ENCODE measurements at places on chromosomes 5 and 9.

GRCh38 chr9:135076143-135076875 lies 11.2 kb upstream of the OLFM1 start:
- no peak for DNase-seq

DNA sequence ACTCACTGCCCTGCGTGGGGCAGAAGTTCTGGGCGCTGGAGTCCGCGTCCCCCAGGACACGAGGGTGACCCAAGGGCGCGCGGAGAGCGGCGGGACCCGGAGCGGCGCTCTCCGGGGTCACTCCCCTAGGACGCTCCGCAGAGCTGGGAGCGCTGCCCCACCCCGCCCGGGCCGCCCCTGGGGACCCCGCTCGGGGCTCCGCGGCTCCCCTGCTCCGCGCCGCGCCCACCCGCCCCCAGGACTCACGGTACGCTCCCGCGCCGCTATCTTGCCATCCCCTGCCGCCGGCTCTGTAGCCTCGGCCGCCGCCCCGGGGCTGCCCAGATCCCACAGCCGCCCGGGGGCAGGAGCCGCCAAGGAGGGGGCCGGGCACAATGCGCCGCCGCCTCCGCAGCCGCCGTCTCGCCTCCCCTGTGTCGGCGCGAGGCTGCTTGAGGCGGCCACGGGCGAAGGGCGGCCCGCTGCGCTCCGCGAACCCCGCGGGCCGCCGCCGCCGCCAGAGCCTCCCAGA lies 303 bp downstream of the LIFR start:
- DNase-seq, result no peak

GRCh38 chr9:35659340-35659739 lies 1.2 kb downstream of the CCDC107 start:
- DNase-seq, result peak; percentile 38

DNA sequence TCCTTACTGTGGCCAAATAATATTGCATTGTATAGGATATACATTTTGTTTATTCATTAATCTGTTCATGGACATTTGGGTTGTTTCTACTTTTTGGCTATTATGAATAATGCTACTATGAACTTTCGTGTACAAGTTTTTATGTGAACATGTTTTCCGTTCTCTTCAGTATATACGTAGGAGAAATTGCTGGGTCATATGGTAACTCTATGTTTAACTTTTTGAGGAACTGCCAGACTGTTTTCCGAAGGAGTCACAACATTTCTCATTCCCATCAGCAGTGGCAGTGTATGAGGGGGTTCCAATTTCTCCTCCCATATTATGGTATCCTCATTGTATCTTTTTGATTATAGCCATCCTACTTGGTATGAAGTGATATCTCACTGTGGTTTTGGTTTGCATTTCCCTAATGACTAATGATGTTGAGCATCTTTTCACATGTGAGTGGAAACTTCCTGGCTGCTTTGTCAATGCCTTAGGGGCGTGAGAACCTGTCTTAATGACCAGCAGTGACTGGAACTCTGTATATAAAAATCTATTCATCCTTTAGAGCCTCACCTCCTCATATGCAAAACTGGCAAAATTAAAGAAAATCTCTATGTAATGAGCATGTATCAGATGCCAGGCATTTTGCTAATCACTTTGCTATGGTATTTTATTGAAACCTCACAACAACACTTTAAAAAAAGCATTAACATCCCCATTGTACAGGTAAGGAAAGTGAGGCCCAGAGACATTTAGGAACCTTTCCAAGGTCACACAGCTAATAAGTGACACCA lies 47.8 kb upstream of the TGFBR1 start:
- peak; percentile 63 for DNase-seq

- no peak for DNase-seq
Observed at GRCh38 chr5:66363097-66363496, 219.0 kb downstream of the SREK1 start.

DNA sequence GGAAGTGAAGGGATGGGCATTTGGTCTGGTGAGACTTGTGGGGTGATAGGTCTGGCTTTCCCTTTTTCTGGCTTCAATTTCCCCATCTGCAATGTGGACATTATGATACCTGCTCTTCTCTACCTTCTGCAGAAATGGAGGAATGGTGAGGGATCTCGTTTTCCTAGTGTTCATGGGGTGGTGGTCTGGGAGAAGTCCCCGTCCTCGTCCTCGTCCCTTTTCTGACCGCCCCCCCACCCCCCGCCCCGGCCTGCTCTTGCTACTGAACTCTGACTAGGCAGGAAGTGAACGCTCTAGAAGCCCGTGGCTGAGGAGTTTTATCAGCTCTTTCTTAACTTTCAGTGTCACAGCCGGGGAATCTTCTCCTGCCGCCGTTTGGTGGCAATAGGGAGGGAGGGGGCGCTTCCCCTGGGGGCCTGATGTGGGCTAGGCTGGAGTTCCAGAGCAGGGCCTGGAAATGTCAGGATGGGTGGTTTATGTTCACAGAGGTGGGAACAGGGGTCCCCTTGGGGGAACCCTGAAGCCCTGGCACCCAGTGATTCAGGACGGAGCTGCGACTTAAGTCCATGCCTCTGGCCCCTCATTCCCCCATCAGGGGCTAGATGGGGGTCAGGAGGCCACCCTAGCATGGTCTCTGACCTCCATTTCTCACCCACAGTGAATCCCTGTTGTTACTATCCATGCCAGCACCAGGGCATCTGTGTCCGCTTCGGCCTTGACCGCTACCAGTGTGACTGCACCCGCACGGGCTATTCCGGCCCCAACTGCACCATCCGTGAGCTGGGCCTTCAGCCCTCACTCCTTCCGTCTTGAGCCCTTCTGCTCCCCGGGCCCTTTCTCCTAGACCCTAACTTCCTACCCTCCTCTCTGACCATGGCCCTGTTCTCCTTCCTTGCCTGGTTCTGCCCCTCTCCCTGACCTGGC lies 6.7 kb downstream of the PTGS1 start:
- no peak for DNase-seq

GRCh38 chr5:179558932-179559283 lies 8.6 kb downstream of the RUFY1 start:
- DNase-seq, result peak; percentile 30

DNA sequence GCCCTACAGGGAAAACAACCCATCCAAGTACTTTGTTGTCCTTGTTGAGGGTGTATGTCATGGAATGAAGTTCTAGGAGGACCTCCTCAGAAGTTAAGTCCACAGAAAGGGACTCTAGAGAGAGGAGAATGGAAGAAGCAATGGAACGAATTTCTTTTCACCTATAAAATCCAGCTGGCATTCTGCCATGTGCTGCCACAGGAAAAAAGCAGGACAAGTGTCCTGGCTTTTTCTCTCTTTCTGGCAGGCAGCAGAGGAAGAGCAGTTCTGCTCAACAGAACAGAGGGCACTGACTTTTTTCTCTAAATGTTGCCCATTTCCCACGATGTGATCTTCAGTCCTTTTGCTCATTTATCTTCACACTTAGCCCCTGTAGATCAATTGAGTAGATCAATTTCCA lies 240.8 kb downstream of the MCTP1 start:
- DNase-seq, result no peak

DNA sequence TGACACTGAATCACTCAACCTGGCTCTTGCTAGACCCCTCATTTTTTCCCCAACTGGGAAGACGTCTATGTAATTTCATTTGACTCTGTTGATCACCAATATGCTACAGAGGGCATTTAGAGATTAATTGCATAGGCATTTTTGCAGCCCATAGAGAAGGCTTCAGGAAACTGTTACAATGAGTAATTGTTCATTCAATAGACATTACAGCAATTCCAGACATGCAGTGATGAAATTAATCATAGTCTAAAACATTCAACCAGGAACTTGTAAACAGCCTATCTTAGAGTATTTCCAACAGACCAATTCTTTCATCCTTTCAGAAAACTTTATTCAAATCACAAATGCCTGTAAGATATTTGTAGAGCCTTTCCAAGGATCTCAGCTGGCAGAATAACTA lies 122.3 kb downstream of the MARCHF11 start:
- DNase-seq, result peak; percentile 28

- no peak for DNase-seq
Observed at GRCh38 chr9:125561509-125562148, 145.4 kb downstream of the MAPKAP1 start.

GRCh38 chr5:73312872-73313510 lies 135.6 kb downstream of the FOXD1 start:
- no peak for DNase-seq

DNA sequence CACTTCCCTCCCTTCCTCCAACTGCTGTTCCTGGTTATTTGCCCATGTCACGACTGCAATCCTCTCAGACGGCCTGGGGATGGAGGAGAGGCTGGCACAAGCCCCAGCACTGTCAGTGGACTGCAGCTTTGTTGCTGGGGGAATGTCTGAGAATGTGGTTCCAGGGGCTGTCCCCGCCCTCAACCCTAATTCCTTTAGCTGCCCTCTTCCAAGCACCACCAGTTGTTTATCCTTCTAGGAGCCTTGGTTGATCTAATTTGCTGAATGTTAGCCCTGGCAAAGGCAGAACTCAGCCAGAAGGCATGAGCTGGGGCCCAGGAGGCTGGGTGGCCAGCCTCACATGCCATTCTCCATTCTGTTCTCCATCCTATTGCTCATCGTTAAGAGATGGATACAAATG lies 51.6 kb downstream of the ADAM19 start:
- peak; percentile 16 for DNase-seq

GRCh38 chr5:81232464-81233079 lies 550 bp upstream of the CKMT2 start:
- peak; percentile 74 for DNase-seq

- no peak for DNase-seq
Observed at GRCh38 chr5:14415024-14415697, 166.4 kb upstream of the OTULINL start.

- DNase-seq, result no peak
Observed at GRCh38 chr5:15571081-15571480, 71.1 kb downstream of the FBXL7 start.

GRCh38 chr9:9949368-9949767 lies 663.4 kb downstream of the PTPRD start:
- DNase-seq, result no peak

GRCh38 chr5:83815661-83816060 lies 95.0 kb upstream of the HAPLN1 start:
- no peak for DNase-seq

DNA sequence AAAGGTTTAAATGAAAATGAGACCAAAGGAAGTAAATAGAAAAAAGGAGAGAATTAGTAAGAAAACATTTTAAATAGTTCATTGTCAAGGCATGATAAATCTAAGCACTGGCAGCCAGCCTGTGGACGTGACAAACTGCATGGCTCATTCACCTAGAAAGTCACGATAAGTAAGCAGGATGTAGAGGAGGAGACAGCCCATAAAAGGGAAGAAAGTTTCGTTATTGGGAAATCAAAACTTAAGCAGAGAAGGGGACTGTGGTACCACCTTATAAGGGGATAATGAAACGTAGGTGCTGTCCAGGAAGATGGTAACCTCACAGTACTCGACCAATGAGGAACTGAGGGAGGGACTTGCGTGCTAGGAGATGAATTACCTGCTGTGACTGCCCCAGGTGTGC lies 494.5 kb upstream of the GRAMD2B start:
- DNase-seq, result no peak

DNA sequence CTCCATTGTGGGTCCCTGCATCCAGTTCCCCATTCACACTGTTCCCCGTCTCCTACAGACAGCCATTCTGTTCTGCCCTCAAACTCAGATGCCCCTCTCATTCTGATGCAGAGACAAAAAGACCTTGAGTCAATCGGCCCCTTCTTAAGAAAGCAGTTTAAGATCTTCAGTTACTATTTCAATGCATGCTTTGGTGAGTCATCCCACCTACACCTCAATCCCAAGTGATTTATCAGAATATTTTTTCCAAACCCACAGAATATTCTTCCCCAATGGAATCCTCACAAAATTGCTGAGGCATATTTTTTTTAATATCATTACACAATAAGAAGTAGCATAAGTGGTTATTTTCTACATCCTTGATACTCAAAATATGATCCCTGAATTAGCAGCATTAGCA lies 92.4 kb upstream of the SLC1A1 start:
- DNase-seq, result peak; percentile 21

GRCh38 chr9:127133739-127134167 lies 11.3 kb upstream of the ANGPTL2 start:
- DNase-seq, result peak; percentile 85

GRCh38 chr9:98442541-98442940 lies 187.1 kb upstream of the TBC1D2 start:
- DNase-seq, result no peak

GRCh38 chr5:32935283-32935682 lies 224.2 kb downstream of the NPR3 start:
- DNase-seq, result no peak

DNA sequence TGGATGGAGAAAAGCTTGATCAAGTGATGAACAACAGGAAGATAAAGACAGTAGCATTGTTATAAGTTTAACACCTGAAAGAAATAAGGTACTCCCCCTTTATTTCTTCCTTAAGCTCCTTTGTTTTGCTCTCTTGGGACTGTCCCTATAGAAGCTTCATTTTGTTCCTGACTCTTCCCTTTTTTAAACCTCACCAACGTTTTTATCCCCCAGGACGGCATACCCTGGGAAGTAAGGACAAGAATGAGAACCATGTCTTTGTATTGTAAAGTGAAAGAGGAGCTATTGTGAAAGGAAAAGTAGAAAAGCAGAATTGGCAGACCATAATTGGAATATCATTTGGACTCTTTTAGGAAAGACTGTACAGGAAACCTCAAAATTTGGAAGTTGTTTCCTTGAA lies 1368.6 kb upstream of the C9orf72 start:
- no peak for DNase-seq

- no peak for DNase-seq
Observed at GRCh38 chr5:149388498-149389190, 9.6 kb upstream of the IL17B start.

GRCh38 chr9:101242651-101243050 lies 142.2 kb downstream of the BAAT start:
- no peak for DNase-seq

- DNase-seq, result no peak
Observed at GRCh38 chr5:12901696-12902095, 997.5 kb upstream of the CTNND2 start.

DNA sequence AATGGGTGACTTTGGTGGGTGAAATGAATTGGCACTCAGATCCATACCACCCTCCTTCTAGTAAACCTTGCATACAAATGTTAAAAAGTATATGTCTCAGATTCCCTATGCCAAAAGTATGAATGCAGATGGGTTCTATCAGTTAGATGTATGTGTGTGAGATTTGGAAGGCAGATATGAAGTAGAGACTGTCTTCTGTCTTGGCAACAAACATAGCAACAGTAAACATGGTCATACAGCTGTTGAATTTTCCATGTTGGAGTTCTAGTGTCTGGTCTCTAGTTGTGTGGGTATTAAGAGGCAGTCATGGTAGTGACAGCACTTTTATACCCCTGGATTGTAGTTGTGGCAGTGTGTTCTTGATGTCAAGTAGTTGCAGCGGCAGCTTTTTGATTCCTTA lies 125.6 kb upstream of the PITX1 start:
- DNase-seq, result no peak

- DNase-seq, result no peak
Observed at GRCh38 chr9:126506361-126507317, 107.1 kb upstream of the LMX1B start.

DNA sequence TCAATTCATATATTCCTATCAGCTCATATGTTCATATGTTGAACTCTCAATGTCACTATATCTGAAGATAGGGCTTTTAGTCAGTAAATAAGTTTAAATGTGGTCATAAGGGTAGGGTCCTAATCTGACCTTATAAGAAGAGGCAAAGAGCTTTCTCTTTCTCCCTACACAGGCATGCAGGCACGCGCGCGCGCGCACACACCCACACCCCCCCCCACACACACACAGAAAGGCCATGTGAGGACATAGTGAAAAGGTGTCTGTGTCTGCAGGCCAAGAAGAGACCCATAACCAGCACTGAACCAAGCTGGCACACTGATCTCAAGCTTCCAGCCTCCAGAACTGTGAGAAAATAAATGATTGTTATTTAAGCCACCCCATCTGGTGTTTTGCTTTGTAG lies 76.0 kb downstream of the PDE4D start:
- DNase-seq, result no peak
